ENCODE measurements at places on chromosomes 3 and 15.
A peak's percentile ranks its signal among the peaks of the same experiment; 100 is the strongest.

GRCh38 chr3:45124352-45124751, 21.8 kb downstream of the CDCP1 start:
- no peak for DNase-seq

GRCh38 chr3:71080517-71081083, 502.9 kb downstream of the FOXP1 start:
- no peak for DNase-seq

- DNase-seq, result no peak
These were observed 8.4 kb upstream of the PLA2G4D start for GRCh38 chr15:42102646-42103235.

DNA sequence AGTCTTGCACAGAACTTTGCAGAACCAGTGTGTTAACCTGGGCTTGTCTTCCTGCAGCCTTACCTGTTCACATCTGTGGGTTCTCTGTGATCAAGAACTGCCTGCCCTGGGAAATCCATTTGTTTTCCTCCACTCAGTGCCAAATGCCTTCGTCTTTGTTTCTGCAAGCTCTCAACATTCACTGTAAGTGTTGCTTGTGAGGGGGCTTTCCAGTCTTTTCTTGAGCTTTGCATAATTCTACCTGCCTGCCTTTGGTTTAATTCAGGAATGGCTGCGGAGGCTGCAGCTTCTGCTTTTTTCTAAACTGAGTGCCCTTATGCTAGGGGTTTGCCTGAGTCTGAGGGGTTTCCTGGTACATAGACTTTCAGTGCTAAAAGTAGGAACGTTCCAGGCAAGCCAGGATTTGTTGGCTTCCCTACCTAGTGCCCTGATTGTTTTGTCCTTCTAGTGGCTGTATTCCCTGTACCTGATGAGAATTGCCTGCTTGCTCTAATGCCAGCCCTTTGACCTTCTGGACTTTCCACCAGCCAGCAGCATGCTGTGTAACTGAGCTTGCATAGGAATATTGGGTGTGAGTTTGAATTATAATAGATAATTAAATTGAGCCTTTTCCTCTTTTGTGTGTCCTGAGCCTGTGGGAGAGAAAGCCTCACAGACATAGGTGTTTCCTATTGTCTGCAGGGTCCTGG, 96.6 kb upstream of the CLSTN2 start:
- DNase-seq, result no peak

DNA sequence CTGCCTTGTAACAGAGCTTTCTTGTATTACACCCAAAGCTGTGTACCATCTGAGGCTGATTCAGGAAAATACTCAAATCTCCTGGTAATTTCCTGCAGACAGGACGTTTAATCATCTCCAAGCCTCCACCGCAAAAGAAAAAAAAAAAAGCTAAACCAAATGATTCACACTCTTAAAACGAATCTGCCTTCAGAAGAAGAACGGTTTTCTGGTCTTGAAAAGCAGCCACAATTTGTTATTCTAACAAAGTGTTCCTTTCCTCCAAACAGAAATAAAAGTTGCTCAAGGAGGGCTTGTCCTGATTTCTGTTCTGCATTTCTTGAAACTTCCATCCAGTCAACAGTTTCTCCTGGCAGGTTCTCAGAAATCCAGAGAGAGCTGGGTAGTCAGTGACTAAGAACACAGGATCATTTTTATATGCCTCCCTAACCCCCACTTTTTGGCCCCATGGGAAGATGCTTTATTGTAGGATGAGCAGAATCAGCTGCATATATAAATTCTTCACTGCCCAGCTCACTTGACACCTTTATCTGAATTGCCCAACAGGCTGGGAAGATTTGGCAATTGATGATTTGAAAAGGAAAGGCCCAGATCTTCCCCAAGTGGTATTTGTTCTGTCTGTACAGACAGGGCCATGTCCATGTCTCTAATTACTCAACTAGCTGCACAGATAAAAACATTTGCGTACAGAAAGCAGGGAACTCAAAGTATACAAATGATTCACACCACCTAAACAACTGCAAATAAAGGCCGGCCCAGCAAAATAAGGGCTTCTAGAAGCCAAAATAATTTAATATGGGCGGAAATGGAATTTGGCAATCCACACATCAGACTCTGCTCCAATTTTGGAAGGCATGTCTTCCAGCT, 41.0 kb upstream of the PRICKLE2 start:
- DNase-seq, result no peak

GRCh38 chr3:51362476-51362875, 22.6 kb upstream of the MANF start:
- DNase-seq, result no peak

DNA sequence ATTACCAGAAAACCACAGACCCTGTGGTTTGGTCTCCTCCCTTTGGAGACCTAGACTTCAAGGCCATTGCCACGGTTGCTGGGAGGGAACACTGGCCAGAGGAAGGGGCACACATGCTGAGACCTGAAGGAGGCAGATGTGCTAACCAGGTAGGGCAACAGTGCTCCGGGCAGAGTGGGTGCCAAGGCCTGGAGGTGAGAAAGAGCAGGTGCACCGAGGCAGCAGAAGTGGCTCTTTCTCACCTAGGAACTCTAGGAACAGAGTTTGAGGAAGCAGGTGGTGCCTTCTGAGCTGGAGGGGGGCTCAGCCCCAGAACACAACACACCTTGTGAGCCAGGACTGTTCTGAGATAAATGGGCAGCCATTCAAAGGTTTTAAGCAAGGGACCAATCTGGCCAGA, 106.1 kb downstream of the MEGF11 start:
- DNase-seq, result no peak

DNA sequence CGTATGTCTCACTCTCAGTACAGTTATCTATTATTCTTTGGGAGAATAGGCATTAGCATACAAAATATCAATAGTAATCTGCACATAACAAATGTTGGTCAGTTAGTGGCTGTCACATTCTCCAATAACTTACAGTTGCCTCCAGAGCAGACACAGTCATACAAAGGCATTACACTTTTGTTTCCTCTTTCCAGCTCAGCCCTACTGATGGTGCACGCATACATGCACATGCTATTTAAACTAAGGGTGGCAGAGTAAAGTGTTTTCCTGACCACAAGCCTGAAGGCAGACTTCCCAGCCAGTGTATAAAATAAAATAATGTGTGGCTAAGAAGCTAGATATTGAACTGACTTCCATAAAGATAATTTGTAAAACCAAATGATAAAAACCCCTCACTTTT, 47.6 kb downstream of the PHLDB2 start:
- DNase-seq, result no peak

- no peak for DNase-seq
These were observed 21.0 kb downstream of the SLCO2A1 start for GRCh38 chr3:134008630-134009156.

DNA sequence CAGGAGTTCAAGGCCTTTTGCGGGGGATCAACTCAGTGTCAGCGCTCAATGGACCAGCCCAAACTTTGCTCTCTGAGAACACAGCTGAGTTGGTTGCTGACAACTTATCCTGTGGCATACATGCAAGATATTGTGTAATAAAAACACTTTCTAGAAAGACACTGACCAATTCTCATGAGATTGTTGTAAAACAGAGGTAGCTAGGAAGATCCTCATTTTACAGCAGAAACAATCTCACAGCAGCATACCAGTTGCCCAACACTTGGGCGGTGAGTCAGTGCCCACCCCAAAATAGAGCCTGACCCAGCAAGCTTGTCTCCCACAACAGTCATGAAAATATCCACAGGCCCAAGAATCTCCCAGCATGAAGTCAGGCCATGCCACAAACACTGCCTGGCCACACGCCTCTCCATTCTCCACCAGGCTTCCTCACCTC, 18.2 kb downstream of the KLHL6 start:
- no peak for DNase-seq

DNA sequence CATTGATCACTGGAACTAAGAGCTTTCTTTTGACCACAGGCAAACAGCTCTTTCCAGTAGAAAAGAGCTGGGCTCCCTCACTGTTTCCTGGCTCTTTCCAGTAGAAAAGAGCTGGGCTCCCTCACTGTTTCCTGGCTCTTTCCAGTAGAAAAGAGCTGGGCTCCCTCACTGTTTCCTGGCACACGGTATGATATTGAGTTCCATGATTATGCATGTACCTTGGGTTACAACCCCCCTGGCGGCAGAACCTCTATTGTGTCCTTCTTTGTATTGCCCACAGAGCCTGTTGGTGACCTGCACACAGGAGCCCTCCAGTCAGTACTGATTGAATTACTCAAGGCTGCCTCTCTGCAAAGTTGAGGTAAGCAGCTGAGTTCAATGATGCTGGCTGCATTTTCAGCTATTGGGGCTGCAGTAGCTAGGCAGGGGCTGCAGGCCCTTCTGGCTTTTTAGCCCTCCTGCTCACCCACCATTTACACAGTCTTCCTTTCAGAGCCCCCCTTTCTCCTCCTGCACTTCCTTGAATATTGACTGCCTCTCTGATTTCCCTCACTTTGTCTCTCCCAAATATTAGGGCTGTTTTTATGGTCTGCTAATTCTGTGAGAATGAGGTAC, 10.2 kb downstream of the ACKR2 start:
- peak; percentile 43 for DNase-seq

GRCh38 chr15:58285212-58285920, 146.4 kb upstream of the LIPC start:
- no peak for DNase-seq

- DNase-seq, result no peak
These were observed 85.2 kb downstream of the NR2F2 start for GRCh38 chr15:96415513-96416217.

DNA sequence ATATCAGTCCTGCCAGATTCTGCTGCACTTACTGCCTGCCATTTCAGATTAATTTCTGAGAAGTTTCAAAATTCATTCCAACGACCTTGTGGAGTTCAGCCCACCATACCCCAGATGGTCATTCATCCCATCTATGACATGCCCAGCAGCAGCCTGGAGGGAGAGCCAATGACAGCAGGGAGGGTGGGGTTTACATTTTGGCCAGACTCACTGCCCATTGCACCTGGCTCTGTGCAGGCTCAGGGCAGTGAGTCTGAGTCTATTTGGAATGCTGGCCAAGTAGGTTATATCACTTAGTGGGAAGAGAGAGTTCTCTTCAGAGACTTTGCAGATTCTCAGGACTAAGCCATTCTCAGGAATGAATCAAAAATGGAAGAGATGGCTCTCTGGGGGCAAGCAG, 21.5 kb downstream of the SRPRB start:
- no peak for DNase-seq

- no peak for DNase-seq
These were observed 28.4 kb upstream of the P2RY12 start for GRCh38 chr3:151412989-151413388.

DNA sequence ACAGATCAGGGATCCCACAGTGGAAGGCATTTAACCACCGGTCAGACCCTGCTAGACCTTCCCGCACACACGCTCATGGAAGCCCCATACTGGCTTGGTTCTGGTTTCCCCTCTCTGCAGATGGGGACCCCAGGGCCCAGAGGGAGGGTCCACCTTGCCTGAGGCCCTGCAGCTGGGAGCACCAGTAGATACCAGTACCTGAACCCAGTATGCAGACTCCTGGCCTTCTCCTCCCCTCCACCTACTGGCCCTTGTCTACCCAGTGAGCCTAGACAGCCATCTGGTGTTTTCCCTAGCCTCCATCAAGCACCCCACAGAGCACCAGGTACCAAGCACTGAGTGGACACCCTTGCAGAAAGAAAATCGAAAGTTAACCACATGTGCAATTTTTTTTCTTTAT, 65.1 kb downstream of the MEGF11 start:
- peak; percentile 67 for DNase-seq

DNA sequence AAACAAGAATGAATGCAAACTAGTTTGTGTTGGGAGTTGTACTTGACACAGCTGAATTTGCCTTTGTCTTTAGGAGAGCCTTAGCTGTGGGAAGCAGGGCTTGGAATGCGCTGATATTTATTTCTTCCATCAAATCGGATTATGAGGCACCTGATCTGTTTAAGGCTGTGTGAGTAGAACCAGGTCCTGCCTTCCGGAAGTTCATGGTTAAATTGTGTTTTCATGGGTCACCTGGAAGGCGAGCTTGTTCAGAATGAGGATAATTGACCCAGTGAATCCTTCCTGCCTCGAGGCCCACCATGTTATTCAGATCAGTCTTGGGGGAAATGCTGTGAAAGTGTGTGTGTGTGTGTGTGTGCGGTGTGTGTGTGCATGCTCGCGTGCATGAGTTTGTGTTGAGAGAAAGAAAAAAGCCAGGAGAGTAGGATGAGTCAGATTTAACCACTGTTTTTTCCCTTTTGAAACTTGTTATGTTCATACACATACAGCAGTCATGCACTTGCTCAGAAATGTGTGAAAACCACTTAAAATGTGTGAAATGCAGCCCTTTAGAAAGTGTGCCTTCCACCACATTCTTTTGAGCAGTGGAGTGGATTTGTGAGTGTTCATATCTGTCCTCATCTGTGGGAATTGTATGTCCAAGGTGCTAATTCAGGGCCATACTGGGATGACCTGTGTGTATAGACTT, 36.7 kb downstream of the SMAD3 start:
- DNase-seq, result no peak

DNA sequence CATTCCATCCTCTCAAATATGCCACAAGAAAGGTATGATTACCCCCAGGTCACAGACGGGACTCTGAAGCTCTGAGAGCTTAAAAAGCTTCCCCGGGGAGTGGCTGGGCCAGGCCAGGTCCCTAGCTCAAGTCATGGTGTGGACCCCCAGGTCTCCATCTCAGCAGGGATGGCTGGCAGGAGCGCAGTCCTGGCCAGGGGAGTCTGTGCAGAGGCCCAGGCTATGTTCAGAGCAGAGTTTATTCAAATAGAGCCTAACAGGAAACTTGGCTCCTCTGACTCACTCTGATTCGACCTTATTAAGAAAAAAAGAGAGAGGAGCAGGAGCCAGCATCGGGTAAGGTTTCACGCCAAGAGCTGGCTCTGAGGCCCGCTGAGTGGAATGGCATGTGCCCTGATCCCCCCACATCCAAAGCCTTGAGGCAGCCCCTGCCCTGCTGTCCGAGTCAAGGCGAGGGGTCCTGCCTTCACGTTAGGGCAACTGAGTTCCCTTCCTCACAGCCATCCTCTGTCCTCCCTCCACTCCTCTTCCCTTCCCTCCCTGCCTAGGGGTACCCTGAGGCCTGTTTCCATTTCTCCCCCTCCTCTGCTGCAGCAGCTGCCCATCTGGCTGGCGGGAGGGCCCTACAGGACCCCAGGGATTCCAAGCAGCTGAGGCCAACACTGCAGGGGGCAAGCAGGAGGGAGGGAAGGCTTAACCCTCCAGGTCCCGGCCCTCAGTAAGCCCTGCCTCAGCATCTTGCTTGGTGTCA, 1.9 kb upstream of the LOXL1 start:
- DNase-seq, result no peak

- no peak for DNase-seq
These were observed 10.1 kb upstream of the CHCHD6 start for GRCh38 chr3:126693921-126694320.

DNA sequence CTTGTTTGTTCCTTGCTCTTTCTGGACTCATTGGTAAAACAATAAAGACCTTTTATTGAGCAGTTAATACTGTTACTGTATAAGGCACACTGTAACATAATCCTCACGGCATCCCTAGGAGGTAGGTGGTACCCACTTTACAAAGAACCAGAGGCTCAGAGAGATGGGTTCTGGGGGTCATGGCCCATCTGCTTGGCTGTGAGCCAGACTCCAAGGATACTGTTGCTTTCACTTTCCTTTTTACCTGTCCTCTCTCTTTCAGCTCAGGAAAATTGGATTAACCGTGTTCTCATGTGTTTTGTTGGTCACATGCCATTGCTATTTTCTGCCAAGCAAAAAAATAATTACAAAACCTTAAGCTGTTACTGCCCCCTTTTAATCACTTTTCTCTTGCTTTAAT, 34.8 kb upstream of the FILIP1L start:
- DNase-seq, result peak; percentile 22

Measured in COR-L47 (cell line).